Esophagus muscularis mucosa (tissue), 4 donors: ENCODE measurements at places on chromosomes 1 and 21. TPM values are rescaled to one million over a fixed set of nuclear protein-coding genes. Genes with fewer than 3 reads are reported as not detected.

- no peak for DNase-seq
- H3K4me3 ChIP-seq = no peak overlapping the region
- H3K36me3 ChIP-seq = peaks cover 28% of the 10 kb centered on the region
- no peaks in the 10 kb centered on the region for H3K27me3 ChIP-seq
- H3K27ac ChIP-seq = no peak overlapping the region
Measured at GRCh38 chr1:9246841-9247785, 12.5 kb downstream of the H6PD start.

- no peaks in the 10 kb centered on the region for H3K27me3 ChIP-seq
- H3K36me3 ChIP-seq = no peaks in the 10 kb centered on the region
- H3K4me1 ChIP-seq = peaks cover 68% of the 10 kb centered on the region
- DNase-seq = no peak
Measured at GRCh38 chr1:246609632-246610031, 43.4 kb downstream of the CNST start.

DNA sequence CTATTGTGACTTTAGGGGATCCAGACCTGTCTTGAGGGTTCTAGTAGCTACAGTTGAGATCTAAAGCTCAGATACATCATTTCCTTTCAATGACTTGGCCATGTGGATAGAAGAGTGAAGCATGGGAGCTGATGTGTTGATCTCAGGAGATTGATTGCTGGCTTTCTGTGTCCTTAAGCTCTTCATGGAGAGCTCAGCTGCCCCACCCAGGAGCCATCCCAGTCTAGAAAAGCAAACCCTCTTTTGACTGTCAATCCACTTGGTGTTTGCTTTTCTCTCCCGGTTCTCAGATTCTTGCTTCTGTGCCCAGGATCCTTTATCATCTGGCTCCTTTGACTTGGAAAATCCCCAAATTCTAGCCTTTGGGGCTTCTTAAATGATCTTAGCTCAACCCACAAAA, 87.2 kb downstream of the ATP1A1 start:
- H3K4me3 ChIP-seq = no peak overlapping the region
- H3K27ac ChIP-seq = no peak overlapping the region
- no peaks in the 10 kb centered on the region for H3K27me3 ChIP-seq
- peak; percentile 60 for DNase-seq

- H3K27me3 ChIP-seq = no peaks in the 10 kb centered on the region
- H3K27ac ChIP-seq = no peak overlapping the region
- no peaks in the 10 kb centered on the region for H3K4me1 ChIP-seq
- DNase-seq = no peak
- no peak overlapping the region for H3K4me3 ChIP-seq
- H3K36me3 ChIP-seq = no peaks in the 10 kb centered on the region
Measured at GRCh38 chr1:178434899-178435435, 61.8 kb downstream of the CLEC20A start.

DNA sequence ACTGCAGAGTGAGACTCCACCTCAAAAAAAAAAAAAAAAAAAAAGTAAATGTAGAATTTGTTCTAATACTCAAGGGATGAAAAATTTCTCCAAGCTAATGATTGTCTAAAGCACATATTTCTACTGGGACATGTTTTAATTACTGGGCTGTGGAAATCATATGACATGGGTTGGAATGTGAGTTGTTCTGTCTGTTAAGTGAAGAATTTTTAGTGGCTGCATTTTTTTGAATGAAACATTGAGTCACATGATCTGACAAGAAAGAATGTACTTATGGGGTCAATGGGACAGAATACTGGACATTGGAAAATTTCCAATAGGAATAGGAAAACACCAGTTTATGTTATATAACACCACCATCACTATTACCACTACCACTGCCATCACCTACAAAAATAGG, 123.8 kb upstream of the IVNS1ABP start:
- no peaks in the 10 kb centered on the region for H3K36me3 ChIP-seq
- H3K27me3 ChIP-seq = no peaks in the 10 kb centered on the region
- no peak overlapping the region for H3K4me3 ChIP-seq
- no peak overlapping the region for H3K27ac ChIP-seq

- H3K27ac ChIP-seq = no peak overlapping the region
- no peaks in the 10 kb centered on the region for H3K27me3 ChIP-seq
- peaks cover 21% of the 10 kb centered on the region for H3K4me1 ChIP-seq
- H3K36me3 ChIP-seq = peaks cover 7% of the 10 kb centered on the region
Measured at GRCh38 chr1:230647321-230647720, 5.0 kb downstream of the COG2 start.

GRCh38 chr1:35180776-35181374, 12.1 kb downstream of the SFPQ start:
- DNase-seq = no peak
- H3K4me1 ChIP-seq = peaks cover 75% of the 10 kb centered on the region
- no peaks in the 10 kb centered on the region for H3K27me3 ChIP-seq
- no peak overlapping the region for H3K27ac ChIP-seq

DNA sequence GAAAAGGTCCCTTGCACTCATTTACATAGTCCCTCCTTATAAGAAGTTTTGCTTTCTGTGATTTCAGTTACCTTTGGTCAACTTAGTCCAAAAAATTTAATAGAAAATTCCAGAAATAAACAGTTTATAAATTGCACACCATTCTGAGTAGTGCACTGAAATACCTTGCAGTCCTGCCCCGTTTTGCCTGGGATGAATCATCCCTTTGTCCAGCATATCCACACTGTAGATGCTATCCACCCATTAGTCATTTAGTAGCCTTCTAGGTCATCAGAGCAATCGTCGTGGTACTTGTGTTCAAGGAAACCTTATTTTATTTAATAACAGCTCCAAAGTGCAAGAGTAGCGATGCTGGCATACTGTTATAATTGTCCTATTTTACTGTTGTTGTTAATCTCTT, 38.0 kb downstream of the SPRTN start:
- DNase-seq = no peak
- peaks cover 43% of the 10 kb centered on the region for H3K4me1 ChIP-seq
- H3K27ac ChIP-seq = no peak overlapping the region
- no peaks in the 10 kb centered on the region for H3K27me3 ChIP-seq

DNA sequence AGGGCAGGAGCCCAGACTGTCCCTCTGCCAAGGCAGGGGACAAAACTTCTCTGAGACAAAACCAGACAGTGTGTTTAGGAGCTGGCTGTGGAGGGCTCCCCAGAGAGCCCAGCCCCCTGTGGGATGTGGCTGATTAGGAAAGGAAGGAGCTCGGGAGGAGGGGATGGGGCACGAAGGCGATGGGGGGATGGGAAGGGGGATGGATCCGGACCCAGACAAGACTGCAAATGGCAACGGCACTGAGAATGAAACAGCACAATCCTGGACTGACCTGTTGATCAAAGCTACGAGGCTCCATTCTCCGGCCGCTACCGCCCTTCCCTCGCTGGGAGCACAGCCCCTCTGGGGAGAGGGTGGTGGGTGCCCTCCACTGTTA, 33.1 kb downstream of the FOXO6 start:
- no peaks in the 10 kb centered on the region for H3K27me3 ChIP-seq
- no peak overlapping the region for H3K4me3 ChIP-seq
- peaks cover 8% of the 10 kb centered on the region for H3K4me1 ChIP-seq
- DNase-seq = no peak

DNA sequence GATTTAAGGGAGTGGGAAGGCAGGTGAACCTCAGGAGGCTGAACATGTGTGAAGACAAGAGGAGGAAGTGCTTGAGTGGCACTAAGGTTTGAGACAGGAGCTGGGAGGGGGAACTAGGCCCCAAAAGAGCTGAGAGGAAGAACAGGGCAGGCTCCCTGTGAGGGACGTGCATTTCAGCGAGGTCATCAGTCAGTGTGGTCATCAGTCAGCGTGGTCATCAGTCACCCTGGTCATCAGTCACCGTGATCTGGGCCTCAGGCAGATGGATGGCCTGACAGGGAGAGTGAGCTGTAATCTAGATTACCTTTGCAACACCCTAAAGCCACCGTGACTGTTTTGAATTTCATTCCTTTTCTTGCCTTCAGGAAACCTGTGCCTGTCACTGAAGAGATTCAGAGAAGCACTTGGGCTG, 29.1 kb downstream of the VTCN1 start:
- H3K36me3 ChIP-seq = no peaks in the 10 kb centered on the region
- H3K27ac ChIP-seq = no peak overlapping the region
- DNase-seq = no peak
- H3K4me3 ChIP-seq = no peak overlapping the region
- no peaks in the 10 kb centered on the region for H3K4me1 ChIP-seq

- peaks cover 23% of the 10 kb centered on the region for H3K4me1 ChIP-seq
- no peaks in the 10 kb centered on the region for H3K36me3 ChIP-seq
- no peak overlapping the region for H3K27ac ChIP-seq
- DNase-seq = no peak
- H3K27me3 ChIP-seq = no peaks in the 10 kb centered on the region
Measured at GRCh38 chr1:212749821-212750535, 41.6 kb downstream of the NSL1 start.

DNA sequence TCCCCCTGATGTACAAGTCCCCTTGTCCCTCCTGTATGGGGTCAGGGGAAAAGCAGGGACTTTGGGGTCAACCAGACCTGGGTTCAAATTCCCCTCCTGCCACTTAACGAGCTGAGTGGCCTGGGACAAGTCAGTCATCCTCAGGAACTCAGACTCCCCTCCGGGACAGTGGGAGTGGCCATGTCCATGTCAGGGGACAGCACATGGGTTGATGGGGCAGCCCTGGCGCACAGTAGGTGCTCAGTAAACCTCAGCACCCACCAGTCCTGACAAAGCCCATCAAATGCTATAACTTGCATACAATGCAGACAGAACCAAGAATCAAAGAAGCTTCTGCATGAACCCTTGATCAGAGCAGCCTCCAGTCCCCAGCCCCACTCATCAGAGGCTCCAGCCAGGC, 30.0 kb downstream of the MATN1 start:
- H3K27ac ChIP-seq = no peak overlapping the region
- peaks cover 2% of the 10 kb centered on the region for H3K4me1 ChIP-seq
- DNase-seq = no peak
- H3K4me3 ChIP-seq = no peak overlapping the region

- H3K36me3 ChIP-seq = no peaks in the 10 kb centered on the region
- no peak for DNase-seq
- H3K27me3 ChIP-seq = no peaks in the 10 kb centered on the region
- no peak overlapping the region for H3K4me3 ChIP-seq
- H3K27ac ChIP-seq = no peak overlapping the region
Measured at GRCh38 chr1:87888446-87888845, 559.8 kb downstream of the LMO4 start.

DNA sequence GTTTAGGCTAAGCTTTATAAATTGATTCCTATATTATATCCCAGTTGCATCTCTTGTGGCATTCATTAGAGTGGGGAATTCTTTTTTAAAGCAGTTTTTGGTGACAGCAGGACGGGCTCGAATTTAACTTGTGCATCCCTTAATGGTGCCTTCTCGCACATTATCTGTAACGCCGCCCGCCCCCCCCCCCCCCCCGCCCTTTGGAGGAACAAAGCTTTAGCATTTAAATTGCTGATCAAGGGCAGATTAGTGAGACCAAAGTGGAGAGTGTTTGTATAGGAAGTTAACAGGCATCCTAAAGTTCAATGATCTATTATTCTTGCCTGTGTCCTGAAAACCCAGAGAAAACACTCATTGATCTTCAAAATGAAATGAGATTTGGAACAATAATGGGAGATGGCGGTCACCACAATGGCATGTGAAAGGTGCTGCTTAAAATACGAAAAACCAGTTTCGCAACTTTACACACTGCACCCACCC, 2.2 kb downstream of the LMO4 start:
- H3K27ac ChIP-seq = peak overlapping the region; percentile 89
- DNase-seq = no peak
- no peaks in the 10 kb centered on the region for H3K27me3 ChIP-seq
- H3K36me3 ChIP-seq = no peaks in the 10 kb centered on the region
- H3K4me1 ChIP-seq = peaks cover 46% of the 10 kb centered on the region

DNA sequence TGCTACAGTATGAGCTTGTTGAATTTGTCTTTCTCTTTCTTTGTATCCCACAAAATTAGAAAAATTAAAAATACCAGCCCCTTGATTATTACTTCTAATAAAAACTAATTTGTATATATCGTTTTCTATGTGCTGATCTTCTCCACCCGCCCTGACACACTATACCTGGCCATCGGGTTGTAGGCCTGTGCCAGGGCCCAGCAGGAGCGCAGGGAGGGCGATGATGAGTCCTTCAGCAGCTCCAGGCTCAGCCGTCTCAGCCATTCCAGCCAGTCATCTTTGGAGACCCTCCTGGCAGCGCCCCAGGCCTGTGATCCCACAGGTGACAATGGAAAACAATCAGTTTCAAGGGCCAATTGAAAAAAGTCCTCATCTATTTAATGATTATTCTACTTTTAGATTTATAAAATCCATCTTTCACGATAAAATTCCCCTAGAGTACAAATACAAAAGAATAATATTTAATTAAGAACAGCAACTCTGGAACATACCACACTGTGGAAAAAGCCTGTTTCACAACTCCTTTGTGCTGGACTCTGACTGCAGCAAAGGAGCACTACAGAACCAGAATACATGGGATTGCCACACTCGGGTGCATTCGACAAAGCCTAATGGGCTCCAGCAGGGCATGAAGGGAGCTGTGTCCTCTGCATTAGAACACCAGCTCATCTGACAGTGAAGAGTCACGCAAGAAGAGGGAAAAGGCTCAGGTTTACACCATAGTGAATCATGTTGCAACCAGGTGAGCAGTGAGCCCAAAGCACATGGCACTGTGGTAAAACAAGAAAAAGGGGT, 15.4 kb downstream of the ANGPTL7 start:
- no peaks in the 10 kb centered on the region for H3K27me3 ChIP-seq
- no peak overlapping the region for H3K27ac ChIP-seq
- peaks cover 12% of the 10 kb centered on the region for H3K4me1 ChIP-seq
- no peak overlapping the region for H3K4me3 ChIP-seq
- H3K36me3 ChIP-seq = peaks cover 76% of the 10 kb centered on the region
- DNase-seq = no peak

DNA sequence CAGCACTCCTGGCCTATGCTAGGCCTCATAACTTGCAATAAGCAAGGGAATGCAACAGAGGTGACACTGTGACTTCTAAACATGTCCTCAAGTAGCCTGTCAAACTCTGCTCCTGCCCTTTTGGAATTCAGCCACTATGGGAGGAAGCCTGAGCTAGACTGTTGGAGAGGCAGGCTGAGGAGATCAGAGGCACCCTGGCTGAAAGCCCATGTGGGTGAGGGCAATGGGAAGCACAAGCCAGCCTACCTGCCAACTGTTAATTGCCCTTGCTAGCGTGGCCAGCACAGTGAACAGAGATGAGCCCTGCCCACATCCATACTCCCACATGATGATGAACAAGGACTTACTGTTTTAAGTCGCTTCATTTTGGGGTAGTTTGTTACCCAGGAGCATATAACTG, 17.7 kb downstream of the GNB1 start:
- H3K27me3 ChIP-seq = no peaks in the 10 kb centered on the region
- DNase-seq = no peak
- H3K4me3 ChIP-seq = no peak overlapping the region
- no peak overlapping the region for H3K27ac ChIP-seq
- peaks cover 18% of the 10 kb centered on the region for H3K36me3 ChIP-seq

The CHODL gene
- total RNA-seq = 4.8 TPM

The WNT2B gene
- total RNA-seq = 2.9 TPM

The CTXND2 gene
- not detected for total RNA-seq

The BLZF1 gene
- 41.1 TPM for total RNA-seq

The SPRR2B gene
- total RNA-seq = not detected

The MNDA gene
- 19.7 TPM for total RNA-seq
